ENCODE measurements at places on chromosomes 6 and 20. TPM values are rescaled to one million over a fixed set of nuclear protein-coding genes. Genes with fewer than 3 reads are reported as not detected.

GRCh38 chr6:169085466-169085865, 168.2 kb downstream of the THBS2 start:
- H3K4me3 ChIP-seq: no peak overlapping the region
- H3K4me1 ChIP-seq: peaks cover 4% of the 10 kb centered on the region
- no peaks in the 10 kb centered on the region for H3K27me3 ChIP-seq
- peak overlapping the region; percentile 62 for H3K27ac ChIP-seq

DNA sequence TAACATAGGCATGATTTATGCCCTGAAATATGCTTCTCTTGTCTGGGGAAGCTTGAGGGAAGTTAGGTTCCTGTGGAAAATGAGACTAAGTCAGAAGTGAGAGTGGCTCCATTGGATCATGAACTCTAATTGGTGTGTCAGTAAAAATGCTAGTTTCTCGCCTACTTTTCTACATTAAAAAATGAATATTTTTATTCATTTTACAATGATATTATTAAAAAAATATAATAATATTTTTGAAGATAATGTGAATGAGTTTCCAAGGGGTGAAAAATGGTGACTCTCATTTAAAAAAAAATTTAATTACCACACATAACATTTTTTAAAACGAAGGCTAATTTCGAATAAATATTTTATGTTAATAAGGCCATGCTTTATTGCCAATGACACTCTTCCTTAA, 84.2 kb downstream of the HIVEP1 start:
- no peak overlapping the region for H3K4me3 ChIP-seq
- H3K36me3 ChIP-seq: no peaks in the 10 kb centered on the region
- H3K27me3 ChIP-seq: no peaks in the 10 kb centered on the region

The TMEM74B gene
- total RNA-seq: 3.1 TPM

The ALDH8A1 gene
- 1.1 TPM for total RNA-seq

The VSX1 gene
- total RNA-seq: not detected

The SOX18 gene
- total RNA-seq: 2.2 TPM

DNA sequence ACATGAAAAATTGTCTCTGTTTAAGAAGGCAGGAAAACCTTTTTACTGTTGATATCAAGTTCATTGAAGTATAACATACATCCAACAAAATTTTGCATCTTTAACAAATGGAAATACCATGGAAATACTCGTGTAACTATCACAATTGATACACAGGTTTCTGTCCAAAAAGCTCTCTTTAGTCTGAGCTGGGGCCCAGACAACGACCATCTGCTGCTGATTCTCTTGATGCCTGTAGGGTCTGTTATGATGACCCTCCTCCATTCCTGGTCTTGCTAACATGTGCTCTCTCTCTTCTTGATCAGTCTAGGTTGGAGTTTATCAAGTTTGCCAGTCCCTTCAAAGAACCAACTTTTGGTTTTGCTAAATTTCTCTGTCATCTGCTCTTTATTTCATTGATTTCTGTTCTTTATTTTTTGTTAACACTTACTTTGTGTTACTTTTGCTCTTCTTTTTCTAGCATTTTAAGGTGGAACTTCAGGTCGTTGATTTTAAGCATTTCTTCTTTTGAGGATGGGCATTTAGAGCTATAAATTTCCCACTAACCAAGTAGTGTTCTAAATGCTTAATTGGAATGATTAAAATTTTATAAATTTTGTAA, 116.8 kb downstream of the PSMB1 start:
- no peaks in the 10 kb centered on the region for H3K36me3 ChIP-seq
- H3K4me1 ChIP-seq: peaks cover 57% of the 10 kb centered on the region
- H3K27ac ChIP-seq: no peak overlapping the region
- no peak for DNase-seq
- H3K27me3 ChIP-seq: peaks cover 4% of the 10 kb centered on the region

GRCh38 chr6:43702534-43703440, 15.2 kb upstream of the MRPS18A start:
- DNase-seq: peak; percentile 93
- peak overlapping the region; percentile 91 for H3K27ac ChIP-seq
- H3K4me1 ChIP-seq: peaks cover 63% of the 10 kb centered on the region
- no peaks in the 10 kb centered on the region for H3K27me3 ChIP-seq

GRCh38 chr6:123551939-123552707, 84.6 kb downstream of the TRDN start:
- no peaks in the 10 kb centered on the region for H3K4me1 ChIP-seq
- DNase-seq: no peak
- H3K27me3 ChIP-seq: no peaks in the 10 kb centered on the region
- H3K27ac ChIP-seq: no peak overlapping the region
